Fibroblast of mammary gland (primary cell): ENCODE measurements at places on chromosomes 4 and X.

DNA sequence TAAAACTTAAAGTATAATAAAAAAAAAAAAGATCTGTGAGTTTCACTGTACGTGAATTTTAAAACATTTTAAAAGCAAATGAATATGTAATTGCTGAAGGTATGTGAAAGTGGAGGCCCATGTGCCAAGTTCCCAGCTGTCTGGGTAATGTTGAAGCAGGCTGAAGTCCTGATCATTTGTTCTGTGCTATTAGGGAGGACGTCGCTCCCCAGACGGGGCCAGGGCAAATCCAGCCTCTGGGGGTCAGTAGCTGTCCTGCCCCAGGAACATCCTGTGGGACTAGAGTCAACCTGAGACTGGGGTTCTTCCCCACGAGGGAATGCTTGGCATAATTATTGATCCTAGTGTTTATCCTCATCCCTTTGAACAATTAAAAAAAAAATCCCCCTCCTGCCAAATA, 48.8 kb downstream of the PDE5A start:
- no peak for DNase-seq

DNA sequence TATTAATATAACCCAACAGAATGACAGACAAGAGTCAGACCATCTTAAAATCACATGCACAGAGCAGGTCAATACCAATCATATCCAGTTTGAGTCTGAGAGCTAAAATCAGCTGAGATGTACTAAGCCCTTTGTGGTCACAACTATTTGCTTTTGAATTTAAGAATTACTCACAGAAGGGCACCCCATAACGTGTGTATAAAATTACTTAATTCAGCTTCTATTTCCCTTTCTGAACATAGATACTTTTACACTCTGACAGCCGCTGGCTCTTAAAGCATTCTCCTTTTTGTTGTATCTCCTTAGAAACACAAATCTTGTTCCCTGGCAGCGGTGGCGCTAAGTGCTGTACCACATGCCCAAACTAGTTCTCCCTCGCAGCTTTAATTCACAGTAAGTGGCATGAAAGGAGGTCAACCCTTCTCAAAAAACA, 14.8 kb upstream of the PPARGC1A start:
- DNase-seq: no peak

GRCh38 chrX:13579661-13580060, 10.3 kb downstream of the EGFL6 start:
- peak; percentile 62 for DNase-seq

DNA sequence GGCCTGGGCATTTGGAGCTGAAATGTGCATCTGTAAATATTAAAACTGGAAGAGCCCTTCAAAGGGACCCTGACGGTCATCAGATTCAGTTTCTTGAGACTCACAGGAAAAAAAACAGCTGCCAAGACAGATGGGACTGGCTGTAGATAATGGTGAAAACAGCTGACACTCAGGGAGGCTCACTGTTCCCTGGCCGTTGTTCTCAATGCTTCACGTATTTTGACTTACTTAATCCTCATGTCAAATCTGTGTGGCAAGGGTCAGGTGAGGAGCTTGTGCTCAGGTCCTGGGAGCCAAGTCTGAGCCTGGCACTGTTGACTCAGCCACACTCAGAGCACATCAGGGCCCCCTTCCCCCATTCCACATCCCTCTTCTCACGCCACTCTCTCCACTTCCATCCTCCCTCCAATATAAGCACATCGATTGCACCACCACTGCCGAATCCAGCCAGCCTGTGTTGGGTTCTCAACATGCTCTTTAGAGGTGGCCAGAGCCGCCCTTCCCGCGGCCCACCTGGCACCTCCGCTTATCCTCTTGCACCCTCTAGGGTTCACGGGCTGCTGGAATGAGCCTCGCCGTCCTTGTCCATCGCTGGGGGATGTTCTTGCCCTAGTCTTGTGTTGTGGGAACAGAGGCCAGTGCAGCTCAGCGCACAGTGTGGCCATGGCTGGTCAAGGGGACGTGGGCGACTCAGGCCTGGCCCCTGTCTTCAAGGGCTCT, 40.1 kb downstream of the EVC start:
- DNase-seq: peak; percentile 98

GRCh38 chr4:140135529-140136088, 18.4 kb downstream of the MAML3 start:
- DNase-seq: peak; percentile 42

GRCh38 chr4:21454201-21454600, 494.4 kb downstream of the KCNIP4 start:
- no peak for DNase-seq

- DNase-seq: no peak
These were observed 87.4 kb downstream of the CCDC160 start for GRCh38 chrX:134324359-134324758.

- peak; percentile 96 for DNase-seq
These were observed 47.2 kb downstream of the AFAP1 start for GRCh38 chr4:7892212-7893019.

DNA sequence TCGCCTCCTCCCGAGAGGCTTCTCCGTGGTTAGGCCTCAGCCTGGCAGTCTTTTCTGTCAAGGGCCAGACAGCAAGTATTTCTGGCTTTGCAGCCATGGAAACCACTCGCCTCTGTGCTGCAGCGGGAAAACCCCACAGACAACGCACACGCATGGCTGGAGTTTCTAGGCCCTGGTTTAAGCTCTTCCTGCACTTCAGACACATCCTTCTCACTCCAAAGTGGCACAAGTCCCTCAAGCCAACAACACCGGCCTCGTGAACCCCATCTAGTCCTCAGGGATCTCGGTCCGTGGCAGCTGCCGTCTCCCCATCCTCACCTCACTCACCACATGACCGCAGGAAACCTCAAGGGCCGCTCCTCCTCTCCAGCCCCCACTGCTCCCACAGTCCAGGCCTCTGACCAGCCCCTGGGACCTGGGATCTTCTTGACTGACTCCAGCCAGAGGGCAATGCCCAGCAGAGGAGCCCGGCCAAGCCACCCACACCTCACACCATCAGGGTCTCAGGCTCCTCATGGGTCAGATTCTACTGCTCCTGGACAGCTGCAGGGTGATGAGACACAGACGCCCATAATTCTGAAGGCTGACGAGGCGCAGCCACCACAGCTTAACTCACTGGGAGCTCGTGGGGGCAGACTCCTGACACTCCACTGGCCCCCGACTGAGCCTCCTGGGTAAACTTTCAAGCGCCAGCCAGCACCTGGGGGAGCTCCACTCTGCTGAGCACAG, 21.7 kb downstream of the LETM1 start:
- DNase-seq: no peak

DNA sequence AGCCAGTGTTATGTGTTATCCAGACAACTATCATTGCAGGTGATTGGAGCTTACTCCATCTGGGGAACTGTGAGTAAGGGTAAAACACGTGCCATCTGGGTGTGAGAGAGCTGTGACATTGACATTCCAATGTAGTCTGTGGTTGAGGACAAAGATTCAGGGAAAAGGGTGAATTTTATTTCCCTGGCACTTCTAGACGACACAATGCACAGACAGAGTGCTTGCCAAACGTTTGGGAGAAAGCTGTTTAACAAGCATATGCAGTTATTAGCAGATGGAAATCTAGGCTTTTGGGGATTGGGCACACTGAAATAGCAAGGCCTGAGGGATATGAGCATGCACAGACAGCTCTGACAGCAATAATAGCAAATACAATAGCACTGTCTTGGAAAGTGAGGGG, 21.3 kb upstream of the CTSO start:
- no peak for DNase-seq

GRCh38 chr4:155948541-155948940, 5.1 kb downstream of the CTSO start:
- no peak for DNase-seq

DNA sequence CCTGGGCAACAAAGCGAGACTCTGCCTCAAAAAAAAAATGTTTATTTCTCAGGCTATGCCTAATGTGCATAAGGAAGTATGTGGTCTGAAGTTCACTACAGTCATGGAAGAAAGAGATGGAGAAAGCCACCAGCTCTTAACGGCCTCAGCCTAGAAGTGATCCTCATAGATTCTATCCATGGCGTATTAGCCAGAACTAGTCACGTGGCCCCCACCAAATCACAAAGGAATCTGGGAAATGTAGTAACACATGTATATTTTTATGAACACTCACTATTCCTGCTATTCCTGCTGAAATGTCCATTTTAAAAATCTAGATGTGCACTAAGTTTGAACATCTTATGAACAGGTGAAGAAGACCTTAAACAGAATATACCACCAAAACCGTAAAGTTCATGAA, 33.8 kb downstream of the MTTP start:
- no peak for DNase-seq

GRCh38 chr4:17385403-17385802, 126.5 kb downstream of the QDPR start:
- peak; percentile 42 for DNase-seq

GRCh38 chrX:119189115-119189514, 47.0 kb upstream of the PGRMC1 start:
- no peak for DNase-seq

- no peak for DNase-seq
These were observed 7.8 kb downstream of the INTS6L start for GRCh38 chrX:135528254-135528653.

DNA sequence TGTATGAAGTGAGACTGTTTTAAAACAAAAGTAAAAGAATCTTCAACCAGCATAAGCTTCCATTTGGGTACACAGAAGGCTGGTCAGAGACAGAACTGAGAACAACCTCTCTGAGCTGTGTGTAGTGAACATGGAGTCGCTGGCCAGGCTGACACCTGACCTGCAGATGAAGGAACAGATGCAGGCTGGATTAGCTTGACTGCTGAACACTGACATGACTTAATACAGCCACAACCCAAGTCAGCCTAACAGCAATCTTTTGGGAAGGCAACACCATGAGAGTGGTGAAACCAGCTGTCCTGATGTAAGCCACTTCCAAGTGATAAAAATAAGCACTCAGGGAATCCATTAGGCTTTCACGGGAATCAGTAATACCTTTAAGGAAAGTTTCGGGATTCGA, 10.1 kb downstream of the SCARB2 start:
- DNase-seq: no peak

DNA sequence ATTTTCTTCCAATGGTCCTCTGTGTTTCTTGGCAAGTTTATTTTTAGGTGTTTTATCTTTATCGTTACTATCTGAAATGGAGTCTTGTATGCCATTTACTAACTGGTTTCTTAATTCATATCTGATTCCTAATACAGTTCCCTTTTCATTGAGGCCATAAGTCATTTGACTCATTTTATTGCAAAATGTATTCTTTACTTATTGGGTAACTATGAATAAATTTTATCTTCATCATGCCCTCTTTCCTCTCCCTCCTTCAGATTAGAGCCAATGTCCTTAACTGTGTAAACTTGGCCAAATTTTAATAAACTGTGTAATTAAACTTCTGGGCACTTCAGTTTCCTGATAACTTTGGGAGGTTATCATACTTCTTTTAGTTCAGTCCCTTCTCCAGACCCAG, 19.3 kb upstream of the MSMO1 start:
- peak; percentile 46 for DNase-seq

DNA sequence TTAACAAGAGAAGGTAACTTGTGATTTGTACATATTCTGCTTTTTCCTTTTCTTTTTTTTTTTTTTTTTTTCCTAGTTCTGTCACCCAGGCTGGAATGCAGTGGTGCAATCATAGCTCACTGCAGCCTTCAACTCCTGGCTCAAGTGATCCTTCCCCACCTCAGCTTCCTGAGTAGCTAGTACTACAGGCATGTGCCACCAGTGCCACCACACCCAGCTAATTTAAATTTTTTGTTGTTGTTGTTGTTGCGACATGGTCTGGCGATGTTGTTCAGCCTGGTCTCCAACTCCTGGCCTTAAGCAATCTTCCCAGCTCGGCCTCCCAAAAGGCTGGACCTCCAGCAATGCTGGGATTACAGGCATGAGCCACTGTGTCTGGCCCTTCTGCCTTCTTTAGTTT, 1.5 kb upstream of the TACR3 start:
- DNase-seq: peak; percentile 1

DNA sequence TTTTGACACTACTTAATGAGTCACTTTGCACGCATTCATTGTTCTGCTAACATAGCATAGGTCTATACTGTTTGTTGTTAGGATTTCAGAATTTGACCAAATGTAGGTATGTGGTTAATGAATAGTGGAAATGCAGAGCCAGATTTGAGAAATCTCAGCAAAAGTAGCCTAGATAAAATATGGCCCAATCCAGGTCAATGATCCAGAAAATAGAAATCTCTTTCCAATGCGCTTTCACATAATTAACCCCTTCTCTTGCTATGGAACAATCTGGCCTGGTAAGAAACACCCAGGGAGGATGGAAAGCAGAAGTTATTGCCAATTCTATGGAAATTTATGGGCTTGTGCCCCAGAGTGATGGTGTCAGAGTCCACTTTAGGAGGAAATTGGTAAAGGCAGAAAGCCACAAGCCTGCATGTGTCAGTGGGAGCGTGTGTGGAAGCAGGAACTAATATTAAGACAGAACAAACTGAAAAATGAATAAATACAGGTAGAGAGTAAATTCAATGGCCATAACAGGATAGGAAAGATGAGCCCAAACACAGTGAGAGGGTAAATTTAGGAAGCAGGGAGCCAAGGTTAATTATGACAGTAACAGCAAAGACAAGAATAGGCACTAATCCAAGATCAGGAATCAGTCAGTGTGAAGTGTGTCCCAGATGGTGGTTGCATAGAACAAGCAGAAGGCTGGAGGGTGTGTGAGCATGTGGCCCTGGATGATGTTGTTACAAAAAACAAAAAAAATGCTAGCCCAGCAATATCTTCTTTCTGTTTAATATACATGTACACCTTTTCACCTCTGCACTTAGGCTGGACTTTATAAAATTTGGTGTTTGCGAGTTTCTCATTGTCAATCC, 102.9 kb downstream of the SYTL5 start:
- no peak for DNase-seq

- DNase-seq: no peak
These were observed 67.6 kb downstream of the SHOX start for GRCh38 chrX:698206-698605.

DNA sequence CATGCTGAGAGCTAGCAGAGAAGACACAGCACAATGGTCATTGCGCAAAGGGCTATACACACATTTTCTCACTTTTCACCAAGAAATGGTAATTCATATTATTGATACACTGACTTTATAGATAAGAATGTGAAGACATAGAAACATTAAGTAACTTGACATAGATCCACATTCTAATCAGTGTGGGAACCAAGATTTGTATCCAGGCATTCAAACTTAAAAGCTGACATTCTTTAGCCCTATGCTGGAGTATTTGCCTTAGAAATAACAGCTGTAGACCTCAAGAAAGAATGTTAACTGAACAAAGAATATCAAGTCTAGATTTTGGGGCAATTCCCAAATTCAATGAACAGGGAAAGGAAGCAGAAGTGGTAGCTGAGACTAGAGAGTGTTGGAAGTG, 384.8 kb downstream of the IL15 start:
- no peak for DNase-seq

DNA sequence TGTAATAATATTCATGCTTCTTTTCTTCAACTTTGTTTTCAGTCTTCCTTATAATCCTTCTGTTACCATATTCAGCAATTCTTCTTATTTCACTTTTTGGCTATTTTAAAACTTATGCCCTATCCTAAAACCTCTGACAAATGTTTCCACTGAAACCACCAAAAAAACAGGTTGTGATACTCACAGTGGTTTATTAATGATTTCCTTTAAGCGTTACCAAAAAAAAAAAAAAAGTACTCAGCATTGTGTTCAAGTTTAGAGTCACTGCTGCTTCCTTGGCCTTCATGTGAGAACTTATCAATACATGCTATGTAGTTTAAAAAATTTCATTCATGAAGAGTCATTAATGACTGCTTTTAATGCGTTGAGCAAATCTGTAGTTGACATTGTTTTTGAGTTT, 35.4 kb upstream of the UGT2A3 start:
- no peak for DNase-seq
